H1 (cell line): ENCODE measurements at places on chromosomes 6 and 20. TPM values are rescaled to one million over a fixed set of nuclear protein-coding genes. Genes with fewer than 3 reads are reported as not detected.

DNA sequence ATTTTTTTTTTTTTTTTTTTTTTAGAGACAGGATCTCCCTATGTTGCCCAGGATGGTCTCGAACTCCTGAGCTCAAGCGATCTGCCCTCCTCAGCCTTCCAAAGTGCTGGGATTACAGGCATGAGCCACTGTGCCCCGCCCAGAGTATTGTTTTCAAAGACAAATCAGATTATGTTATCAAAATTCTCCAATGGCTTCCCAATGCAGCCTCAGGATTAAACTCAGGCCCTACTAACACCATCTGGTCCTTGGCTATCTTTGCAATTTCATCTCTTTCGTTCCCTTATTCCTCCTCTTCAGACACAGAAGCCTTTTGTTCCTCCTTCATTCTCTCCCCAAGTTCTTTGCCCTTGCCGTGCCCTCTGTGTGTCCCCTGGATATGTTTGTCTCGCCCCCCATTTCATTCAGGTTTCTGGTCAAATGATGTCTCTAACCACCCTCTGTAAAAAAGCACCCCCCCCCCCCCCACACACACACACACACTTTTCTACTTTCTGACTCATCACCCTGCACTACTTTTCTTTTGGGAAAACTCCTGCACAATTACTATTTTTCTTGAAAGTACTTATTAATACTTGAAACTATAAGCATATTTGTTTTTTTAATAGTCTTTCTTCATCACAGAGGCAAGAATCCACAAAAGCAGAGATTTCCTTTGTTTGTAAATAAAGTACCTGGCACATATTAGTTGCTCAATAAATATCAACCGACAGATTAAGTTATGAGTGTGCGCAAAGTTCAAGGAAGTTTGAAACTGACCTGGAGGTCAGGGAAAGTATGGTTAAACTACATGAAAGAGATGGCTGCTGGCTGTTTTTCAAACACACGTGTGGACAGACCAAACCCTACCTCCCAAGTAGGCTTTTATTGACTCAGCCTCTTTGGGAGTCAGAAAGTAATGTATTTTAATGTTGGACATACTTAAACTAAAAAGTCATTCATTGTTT, 16.7 kb downstream of the BTN1A1 start:
- DNase-seq: no peak

- no peak for DNase-seq
Observed at GRCh38 chr20:50193199-50193835, 2.7 kb downstream of the CEBPB start.

The HDGFL1 gene
- total RNA-seq: not detected in 2 replicates

GRCh38 chr20:21521596-21522480, 8.0 kb upstream of the NKX2-2 start:
- DNase-seq: peak; percentile 85

The SYCP2 gene
- total RNA-seq: 0.50 and 0.69 TPM in 2 replicates

The ARMH2 gene
- total RNA-seq: not detected in 2 replicates
